ENCODE measurements at places on chromosomes 12 and 14. TPM values are rescaled to one million over a fixed set of nuclear protein-coding genes. Genes with fewer than 3 reads are reported as not detected.

- DNase-seq: peak; percentile 68
These were observed 86.5 kb upstream of the CEP83 start for GRCh38 chr12:94545935-94546771.

ADAMTS20 gene
- not detected for total RNA-seq

GALNT8 gene
- not detected for total RNA-seq

LARP4 gene
- total RNA-seq: 14.3 TPM

KCNH3 gene
- total RNA-seq: 0.24 TPM

- peak; percentile 64 for DNase-seq
These were observed 30.8 kb downstream of the TSPAN9 start for GRCh38 chr12:3107954-3108353.

DNA sequence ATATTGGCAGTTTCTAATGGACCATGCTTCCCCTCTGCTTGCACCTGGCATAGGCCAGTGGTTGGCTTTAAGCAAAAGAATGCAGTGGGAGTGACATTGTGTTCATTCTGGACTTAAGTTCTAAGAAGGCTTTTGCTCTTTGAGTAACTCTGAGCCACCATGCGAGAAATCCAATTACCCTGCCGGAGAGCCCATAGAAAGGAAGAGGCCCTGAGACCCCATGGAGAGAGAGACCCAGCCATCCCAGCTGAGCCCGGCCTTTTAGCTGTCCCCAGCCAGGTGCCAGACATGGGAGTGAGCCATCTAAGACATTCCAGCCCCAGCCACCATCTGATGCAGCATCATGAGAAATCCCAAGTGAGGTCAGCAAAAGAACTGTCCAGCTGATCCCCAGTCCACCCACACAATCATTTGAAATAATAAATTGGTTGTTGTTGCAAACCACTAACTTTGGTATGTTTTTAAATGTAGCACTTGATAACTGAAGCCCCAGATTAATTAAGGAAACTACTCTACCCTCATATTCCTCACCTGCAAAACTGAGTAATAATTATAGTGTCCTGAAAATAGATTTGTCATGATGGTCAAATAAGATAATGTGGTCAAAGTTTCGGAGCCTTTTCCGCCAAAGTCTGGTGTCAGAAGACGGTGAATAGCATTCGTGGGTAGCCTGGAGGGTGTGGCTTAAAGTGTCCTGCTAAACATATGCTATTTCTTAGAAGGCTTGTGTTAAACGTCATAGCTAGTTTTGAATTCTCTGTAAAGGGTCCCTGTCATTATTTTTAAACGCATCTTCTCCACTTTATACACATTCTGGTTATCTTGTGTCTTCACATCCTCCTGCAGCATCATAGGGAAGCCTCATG, 166.6 kb upstream of the PELI2 start:
- DNase-seq: no peak

GRCh38 chr14:34338056-34338455, 124.0 kb downstream of the SPTSSA start:
- DNase-seq: no peak

NEMP1 gene
- total RNA-seq: 30.4 TPM

HIF1A gene
- total RNA-seq: 194 TPM

GRCh38 chr12:47820631-47821345, 1.1 kb upstream of the HDAC7 start:
- peak; percentile 95 for DNase-seq

ASCL1 gene
- not detected for total RNA-seq

- DNase-seq: no peak
These were observed 2.8 kb downstream of the DYRK4 start for GRCh38 chr12:4564818-4565217.

CARMIL3 gene
- under 0.01 TPM for total RNA-seq

FBLN5 gene
- total RNA-seq: not detected

DNA sequence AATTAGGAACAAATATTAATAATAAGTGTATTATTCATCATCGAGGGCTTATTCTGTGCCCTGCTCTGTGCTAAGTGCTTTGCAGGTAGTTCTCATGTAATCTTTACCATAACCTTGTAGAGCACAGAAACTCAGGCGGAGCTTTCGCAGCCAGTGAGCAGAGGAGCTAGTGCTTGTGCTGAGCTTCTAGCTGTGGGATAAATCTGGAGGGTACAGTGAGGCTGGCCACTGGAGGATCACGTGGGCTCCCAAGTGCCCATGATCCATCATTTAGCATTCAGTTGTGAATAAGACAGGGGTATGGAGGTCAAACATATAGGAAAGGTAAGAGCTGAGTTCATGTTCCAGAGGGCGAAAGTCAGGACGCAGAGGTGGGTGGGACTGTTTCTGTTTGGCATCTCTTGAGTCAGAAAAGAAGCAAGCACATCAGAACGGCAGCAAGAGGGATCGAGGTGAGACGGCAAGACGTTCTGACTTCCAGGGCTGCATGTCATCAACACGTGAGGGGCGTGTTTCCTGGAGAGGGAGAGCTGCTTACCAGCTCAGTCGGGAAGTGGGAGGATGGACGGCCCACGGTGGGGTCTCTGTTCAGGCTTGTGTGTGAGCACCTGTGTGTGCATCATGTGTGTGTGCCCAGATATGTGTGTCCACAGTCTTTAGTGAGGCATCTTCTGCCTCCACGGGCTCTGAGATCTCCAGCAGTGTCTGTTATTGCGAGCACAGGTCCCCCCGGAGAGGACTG, 16.8 kb upstream of the KRT80 start:
- DNase-seq: no peak

All from RPMI7951 (cell line).